AG04450 (cell line): ENCODE measurements at places on chromosomes 7 and 10. TPM values are rescaled to one million over a fixed set of nuclear protein-coding genes. Genes with fewer than 3 reads are reported as not detected.

SFTPA1 gene
- not detected in 2 replicates for polyA plus RNA-seq

GRCh38 chr7:69440976-69441375, 157.3 kb upstream of the AUTS2 start:
- no peak for DNase-seq

DNA sequence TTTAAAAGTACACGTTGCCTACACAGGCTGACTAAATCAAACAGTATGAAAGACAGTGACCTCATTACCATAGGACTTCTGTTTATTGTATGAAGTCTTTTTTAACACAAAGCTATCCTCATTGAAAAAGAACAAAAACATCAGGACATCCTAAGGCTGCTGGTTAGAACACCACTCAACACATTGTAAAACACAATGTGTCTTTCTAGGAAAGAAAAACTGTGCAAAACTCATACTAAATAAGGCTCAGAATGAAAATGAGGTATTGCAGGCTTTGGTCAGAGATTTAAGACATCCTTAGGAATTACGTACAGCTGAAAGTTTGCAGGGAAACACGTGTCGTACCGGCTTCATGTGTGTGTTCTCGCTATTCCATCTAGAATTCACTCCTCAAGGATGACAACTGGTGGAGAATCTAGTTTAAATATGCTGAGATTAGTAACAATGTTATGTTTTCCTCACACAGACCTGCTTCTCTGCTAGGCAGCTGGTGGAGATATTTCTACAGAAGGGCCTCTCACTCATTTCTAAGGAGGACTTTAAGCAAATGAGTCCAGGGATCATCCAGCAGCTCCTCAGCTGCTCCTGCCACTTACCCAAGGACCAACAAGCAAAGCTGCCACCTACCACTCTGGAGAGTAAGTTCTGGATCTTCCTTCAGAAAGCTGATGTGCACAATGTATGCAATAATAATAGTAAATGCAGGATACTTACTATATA, 29.3 kb downstream of the SLC39A12 start:
- DNase-seq: no peak

- no peak for DNase-seq
Measured at GRCh38 chr10:15231426-15231825, 62.9 kb upstream of the NMT2 start.

DNA sequence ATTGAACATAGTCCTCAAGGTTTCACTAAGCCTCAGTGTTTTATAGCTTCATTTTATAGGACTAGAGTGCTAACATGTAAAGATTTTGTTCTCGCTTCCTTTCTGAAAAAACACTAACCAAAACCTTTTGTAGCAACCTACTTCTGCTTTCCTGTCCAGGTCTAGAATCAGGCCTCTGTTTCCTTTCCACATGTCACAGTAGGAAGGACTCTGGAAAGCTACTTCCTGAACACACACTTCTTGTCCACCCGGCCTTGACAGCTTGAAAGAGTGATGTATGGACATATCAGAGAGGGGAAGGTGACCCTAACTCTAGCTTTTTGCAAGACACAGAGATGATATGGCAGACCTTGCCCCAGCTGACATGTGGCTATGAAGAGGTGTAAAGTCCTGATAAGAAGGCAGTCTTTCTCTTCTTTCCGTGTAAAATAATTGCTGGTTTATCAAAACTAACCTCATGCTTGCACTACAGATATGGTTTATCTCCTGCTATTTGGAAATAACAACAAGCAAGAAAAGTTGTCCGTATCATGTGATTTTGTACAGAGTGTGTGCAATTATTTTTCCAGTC, 175.4 kb downstream of the SKAP2 start:
- no peak for DNase-seq

DNA sequence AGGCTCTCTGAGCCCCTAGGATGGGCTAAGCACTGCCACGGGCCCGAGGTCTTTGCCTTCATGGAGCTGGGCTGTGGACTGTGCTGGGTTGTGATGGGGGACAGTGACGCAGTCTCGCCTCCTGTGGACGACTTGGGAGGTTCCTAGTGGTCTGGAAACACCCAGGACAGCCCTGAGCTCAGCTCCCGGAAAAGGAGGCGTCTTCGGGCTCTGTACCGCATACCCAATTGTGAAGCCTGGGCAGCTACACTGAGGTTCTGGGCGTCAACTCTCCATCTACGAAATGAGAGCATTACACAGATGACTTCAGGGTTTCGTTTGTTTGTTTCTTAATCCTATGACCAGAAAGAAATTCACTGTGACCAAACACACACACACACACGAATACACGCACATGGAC, 79.6 kb upstream of the KAT6B start:
- no peak for DNase-seq

DNA sequence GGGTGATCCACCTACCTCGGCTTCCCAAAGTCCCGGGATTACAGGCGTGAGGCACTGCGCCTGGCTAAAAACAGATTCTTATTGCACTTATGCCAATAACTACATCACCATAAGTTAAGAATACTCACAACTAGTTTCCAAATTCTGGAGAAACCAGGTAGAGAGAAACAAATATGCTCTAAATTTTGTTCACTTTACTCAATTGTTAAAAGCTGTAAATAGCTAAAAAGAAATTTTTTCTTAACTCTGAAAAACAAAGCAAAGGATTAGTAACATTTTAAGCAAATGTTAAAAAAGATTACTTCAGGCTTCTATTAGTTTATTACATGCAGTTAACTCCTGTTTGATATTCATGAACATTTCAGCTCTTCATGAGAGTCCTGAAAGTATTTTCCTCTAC, 28.3 kb upstream of the ZMIZ2 start:
- DNase-seq: no peak

AZGP1 gene
- polyA plus RNA-seq: not detected in 2 replicates

DNA sequence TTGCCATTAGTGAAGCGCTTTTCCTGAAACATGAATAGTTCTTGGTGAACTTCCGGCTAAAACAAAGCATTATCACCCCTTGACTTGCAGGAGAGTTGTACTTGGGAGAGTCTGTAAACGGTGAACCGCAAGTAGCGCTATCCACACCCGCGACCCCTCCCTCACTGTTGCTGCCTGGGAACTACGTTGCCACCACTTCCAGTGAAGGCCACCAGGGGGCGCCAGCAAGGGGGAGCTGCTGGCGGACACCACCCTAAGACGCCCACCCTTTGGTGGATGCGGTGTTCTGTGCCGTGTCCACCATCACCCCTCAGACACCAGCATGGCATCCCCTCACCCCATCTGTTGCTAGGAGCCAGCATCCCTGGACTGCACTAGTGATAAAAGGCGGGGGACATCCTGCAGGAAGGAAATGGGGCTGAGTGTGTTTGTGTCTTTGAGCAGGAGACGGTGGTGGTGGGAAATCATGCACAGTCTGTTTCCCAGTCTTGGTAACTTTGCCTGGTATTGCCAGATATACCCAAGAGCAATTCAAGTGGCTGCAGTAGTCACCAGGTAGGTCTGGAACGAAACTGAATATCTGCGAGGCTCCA, 298.2 kb downstream of the FRMD4A start:
- DNase-seq: no peak

CYP26A1 gene
- polyA plus RNA-seq: not detected in 2 replicates

DNA sequence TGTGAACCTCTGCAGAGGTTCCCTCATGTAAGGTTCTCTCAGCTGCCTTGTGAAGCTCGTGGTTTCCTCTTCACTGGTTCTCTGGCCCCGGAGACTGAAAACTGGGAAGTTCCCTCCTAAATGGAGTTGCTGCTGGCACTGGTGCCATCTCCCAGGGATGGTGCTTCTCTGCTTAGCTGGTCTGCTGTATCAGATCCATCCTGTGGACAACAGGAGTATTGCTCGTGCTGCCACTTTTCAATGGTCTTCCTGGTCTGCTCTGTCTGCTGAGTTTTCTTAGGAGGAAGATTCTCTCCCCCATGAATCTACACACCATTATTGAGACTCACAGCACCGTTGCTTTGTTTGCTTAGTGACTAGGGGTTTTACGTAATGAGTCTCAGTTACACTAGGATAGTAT, 247.8 kb downstream of the OTUD1 start:
- no peak for DNase-seq

GRCh38 chr7:131400681-131401176, 73.1 kb downstream of the MKLN1 start:
- DNase-seq: no peak

GRCh38 chr7:17436126-17436525, 137.7 kb downstream of the AHR start:
- no peak for DNase-seq

SKAP2 gene
- 14.1 and 16.0 TPM in 2 replicates for polyA plus RNA-seq

GRCh38 chr10:122404576-122404975, 30.1 kb downstream of the PLEKHA1 start:
- DNase-seq: no peak

CAV2 gene
- polyA plus RNA-seq: 241 and 265 TPM in 2 replicates

- DNase-seq: no peak
Measured at GRCh38 chr7:51244885-51245284, 71.7 kb downstream of the COBL start.

GRCh38 chr10:132858121-132859081, 72.5 kb upstream of the NKX6-2 start:
- DNase-seq: no peak

- DNase-seq: peak; percentile 94
Measured at GRCh38 chr10:44300666-44301649, 83.9 kb downstream of the CXCL12 start.

- no peak for DNase-seq
Measured at GRCh38 chr10:98244586-98244985, 23.4 kb downstream of the LOXL4 start.

GRCh38 chr7:106358103-106358663, 73.4 kb upstream of the NAMPT start:
- no peak for DNase-seq

BMPER gene
- 0.97 and 1.1 TPM in 2 replicates for polyA plus RNA-seq

ADAMTS14 gene
- 2.9 and 4.6 TPM in 2 replicates for polyA plus RNA-seq

DNA sequence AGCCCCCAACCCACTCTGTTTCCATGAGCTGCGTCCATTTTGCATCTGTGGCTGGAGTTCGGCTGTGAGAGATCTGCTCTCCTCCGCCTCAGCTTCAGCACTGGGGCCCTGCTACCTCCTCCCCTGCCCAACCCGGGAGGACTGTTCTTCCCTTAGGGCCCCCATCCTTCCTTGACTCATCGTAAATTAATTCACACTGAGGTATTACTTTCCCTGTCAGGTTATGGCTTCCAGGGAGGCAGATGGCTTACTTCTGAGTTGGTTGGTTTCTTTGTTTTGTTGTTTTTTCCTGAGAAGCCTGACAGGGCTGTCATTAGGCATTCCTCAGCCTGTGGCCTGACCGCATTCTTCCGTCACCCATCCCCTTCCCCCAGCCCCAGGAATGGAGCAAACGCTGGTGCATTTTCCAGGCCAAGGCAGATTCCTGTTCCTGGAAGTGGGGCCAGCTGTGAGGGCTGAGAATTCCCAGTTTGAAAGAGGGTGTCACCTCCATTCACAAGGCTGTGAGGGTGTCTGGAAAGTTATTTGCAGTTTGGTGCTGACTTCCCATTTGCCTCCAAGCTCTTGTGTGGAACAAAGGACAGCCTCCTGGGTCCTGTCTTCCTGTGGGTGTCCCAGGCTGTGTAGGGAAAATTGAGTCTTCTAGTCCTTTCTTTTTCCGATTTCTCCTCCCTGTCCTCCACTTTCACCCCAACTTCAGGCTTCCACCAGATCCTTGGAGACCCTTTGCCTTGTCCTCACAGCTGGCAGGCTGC, 11.7 kb downstream of the CPA5 start:
- DNase-seq: peak; percentile 95

GRCh38 chr7:17325364-17325763, 26.9 kb downstream of the AHR start:
- no peak for DNase-seq

- no peak for DNase-seq
Measured at GRCh38 chr7:142868188-142868985, 13.5 kb downstream of the EPHB6 start.

- DNase-seq: no peak
Measured at GRCh38 chr7:99270702-99271101, 1.9 kb upstream of the MYH16 start.

DNA sequence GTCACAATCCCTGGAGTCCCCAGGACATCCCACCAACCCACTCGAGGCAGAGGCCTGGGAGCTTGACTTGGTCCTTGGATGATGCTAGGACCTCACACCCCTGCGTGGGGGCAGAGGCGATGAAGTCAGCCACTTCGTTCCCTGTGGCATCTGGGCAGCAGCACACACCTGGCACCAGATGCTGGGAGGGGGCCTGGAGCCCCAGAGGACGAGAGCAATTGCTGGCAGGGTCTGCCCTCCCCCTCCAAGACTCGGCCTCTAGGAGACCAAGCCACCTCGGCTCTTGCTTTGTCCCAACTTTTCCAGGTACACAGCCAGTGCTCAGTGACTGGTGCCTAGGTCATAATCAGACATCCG, 39.1 kb downstream of the DPYSL4 start:
- DNase-seq: no peak

DNA sequence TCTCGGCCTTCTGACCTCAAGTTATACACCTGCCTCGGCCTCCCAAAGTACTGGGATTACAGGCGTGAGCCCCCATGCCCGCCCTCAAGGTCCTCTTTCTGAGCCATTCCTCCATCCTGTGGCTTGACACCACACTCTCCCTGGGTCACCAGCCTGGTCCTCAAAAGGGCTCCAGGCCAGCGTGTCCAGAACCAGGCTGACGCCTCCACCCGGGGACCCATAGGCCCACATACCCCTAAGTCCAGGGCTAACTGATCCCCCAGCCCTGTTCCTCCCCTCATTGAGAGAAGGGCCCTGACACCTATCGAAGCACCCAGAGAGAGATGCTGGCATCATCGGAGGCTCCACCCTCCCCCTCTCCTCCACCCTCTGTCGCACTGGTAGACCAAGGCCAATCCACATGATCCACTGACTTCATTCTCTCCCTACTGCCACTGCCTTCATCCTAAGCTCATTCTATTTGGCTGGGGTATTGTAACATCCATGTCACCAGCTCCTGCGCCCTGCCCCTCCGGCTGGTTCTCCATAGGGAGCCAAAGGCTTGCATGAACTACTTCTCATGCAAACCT, 46.7 kb downstream of the TMEM270 start:
- no peak for DNase-seq

BEND7 gene
- 2.1 TPM in 2 replicates for polyA plus RNA-seq

ANKRD61 gene
- 0.19 and 0.22 TPM in 2 replicates for polyA plus RNA-seq

- no peak for DNase-seq
Measured at GRCh38 chr7:45434167-45434784, 139.9 kb upstream of the ADCY1 start.

BPGM gene
- 31.2 and 43.1 TPM in 2 replicates for polyA plus RNA-seq

DNA sequence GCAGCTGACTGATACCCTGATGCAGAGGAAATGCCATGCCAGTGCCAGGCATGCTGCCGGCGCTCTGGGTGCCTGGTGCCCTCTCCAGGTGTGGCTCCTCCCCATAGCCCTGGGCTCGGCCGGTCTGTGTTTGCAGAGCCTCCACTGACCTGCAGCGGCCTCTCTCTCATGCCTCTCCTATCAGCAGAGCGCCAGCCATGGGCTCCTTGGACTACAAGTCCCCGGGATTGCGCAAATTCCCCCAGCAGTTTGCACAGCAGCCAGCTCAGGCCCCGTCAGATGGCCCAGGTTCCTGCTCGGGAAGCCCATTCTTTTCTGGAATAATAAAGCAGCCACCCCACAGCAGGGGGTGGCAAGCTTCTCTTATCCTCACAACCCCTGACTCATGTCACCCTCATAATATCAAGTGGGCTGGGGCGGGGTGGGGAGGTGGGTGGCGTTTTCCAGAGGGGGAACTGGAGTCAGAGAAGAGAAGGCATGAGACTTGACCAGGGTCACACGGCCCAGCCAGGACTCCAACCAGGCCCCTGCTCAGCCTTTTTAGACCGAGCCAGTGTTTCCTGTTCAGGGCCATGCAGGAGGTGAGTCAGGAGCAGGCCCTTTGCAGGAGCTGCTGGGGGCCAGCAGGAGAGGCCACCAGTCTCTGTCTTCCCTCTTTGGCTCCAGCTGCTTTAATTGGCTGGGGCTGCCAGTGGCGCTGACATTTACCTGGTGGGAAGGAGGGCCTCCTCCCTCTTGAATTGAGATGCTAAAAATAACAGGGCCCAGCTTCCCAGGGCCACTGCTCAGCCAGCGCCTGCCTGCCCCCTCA, 58.6 kb downstream of the ZMIZ1 start:
- no peak for DNase-seq

SFRP4 gene
- 0.04 TPM in 1 of 2 replicates, not detected in the other for polyA plus RNA-seq
